ENCODE measurements at places on chromosomes 12 and 14.

DNA sequence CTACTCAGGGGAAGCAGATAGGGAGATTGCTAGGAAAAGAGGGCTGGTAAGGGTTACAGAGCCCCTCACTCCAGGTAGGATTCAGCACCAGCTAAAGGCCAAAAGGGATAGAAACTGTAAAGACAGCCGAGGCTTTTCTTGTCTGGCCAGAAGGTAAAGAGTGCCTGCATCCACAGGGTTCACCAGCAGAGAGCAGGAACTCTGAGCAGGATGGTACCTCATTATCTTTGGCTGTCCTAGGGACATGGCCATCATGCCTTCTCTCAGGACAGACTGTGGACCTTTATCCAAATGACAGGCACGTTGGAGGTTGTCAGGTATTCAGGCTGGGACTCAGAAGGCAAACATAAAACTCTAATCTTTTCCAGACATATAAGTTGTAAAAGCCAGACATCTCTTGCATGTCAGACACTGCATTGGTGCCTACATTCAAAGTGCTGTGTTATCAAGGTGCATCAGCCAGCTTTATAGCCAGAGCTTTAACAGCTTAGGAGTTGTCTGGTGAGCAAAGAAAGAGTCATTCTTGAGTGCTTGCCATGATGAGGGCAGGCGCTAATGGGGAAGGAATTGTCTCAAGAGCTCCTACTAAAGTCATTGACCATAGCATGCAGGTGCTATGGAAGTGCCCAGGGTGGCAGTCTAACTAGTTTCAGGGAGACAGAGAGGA, 89.5 kb downstream of the PELI2 start:
- peak; percentile 11 for DNase-seq

GRCh38 chr12:42588524-42589464, 752 bp downstream of the PRICKLE1 start:
- DNase-seq = peak; percentile 18

DNA sequence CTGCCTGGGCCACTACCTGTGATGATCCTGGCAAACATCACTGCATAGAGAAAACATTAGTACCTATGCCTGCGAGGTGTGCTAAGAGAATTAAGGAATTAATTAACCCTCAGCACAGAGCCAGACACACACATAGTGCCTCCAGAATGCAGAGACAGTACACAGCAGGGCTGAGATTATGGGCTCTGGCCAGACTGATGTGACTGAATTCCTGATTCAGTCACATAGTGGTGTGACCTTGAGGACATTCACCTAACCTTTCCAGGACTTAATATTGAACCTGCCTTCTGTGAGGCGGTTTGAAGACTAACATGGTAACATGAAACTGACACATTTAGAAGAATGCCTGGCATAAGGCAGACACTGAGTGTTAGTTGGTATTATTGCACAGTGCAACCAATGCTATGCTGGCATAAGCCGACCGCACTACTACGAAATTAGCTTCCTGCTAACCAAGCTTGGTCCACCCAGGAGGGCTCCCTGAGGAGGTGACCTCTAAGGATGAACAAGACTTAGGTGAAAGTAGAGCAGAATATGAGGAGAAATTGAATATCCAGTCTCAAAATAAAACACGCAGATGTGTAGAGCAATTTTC, 32.0 kb upstream of the SELPLG start:
- DNase-seq = no peak

GRCh38 chr14:60862283-60862682, 118.6 kb downstream of the TRMT5 start:
- DNase-seq = peak; percentile 80
